ENCODE measurements at places on chromosomes 7 and 10.

- no peak for DNase-seq
These were observed 438.6 kb upstream of the GALNT17 start for GRCh38 chr7:70693321-70693685.

DNA sequence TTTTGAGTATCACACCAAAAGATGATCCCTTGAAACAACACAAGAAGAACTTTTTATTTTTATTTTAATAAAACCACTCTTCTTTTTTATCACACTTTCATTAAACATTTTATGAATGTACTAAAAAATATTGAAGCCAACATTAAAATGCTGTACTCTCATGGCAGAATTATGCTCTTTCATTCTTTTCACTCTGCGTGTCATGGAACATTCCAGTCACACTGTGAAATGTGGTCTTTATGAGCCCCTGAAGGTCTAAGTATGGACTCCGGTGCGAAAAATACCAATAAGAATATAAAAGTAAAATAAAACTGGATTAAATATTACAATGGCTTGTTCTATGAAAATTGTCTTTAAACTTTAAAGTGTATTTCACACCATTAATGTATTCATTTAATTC is 148.4 kb downstream of the TMEM26 start:
- no peak for DNase-seq

DNA sequence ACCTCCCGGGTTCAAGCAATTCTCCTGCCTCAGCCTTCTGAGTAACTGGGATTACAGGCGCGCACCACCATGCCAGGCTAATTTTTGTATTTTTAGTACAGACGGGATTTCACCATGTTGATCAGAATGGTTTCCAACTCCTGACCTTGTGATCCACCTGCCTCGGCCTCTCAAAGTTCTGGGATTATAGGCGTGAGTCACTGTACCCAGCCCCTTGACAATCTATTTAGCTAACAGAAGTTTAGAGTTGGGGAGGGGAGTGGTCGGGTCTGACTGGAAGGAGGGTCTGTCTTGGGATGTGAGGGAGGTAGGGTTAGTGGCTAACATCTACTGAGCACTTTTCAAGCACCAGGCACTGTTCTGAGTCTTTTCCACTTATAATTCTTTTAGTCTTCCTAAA is 27.0 kb upstream of the ZCCHC24 start:
- DNase-seq = no peak

- no peak for DNase-seq
These were observed 131.8 kb downstream of the ADK start for GRCh38 chr10:74282848-74283210.

DNA sequence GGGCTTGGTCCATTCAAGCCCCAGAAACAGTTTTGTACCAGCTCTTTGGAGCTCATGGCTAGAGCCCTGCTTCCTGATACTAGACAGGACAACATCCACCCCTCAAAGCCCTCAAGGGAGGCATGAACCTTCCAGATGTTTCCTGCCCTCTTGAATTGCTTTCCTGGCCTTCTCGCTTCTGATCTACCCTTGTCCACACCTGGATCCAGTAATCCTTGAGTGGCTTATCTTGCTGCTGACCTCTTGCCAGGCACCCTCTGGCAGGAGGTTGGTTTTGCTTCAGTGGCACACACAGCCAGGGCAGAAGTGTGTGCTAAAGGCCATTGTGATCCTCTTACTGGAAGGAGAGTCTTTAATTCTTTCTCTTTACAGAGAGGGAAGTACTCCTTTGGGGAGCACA is 495.8 kb downstream of the PLXNA4 start:
- no peak for DNase-seq

DNA sequence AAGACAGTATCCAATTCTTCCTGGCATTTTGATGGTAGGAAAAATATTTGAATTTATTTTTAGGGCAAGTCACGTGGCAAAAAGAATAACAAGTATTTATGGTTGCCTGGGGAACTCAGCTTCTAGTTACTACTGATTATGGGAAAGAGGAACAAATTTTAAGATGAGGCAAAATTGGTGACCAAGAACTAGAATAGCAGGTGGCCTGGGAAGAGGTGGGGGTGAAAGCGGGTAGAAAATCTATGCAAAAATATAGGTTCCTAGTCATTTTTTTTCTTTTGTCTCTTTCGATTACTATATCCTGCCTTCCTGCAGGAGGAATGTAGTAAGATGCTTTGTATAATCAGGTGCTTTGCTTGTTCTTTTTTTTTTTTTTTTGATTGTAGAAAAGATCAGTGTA is 27.8 kb downstream of the ENTPD1 start:
- DNase-seq = no peak

GRCh38 chr7:114943953-114944744 is 22.3 kb downstream of the MDFIC start:
- DNase-seq = no peak

GRCh38 chr10:35185260-35186034 is 58.8 kb downstream of the CREM start:
- no peak for DNase-seq

DNA sequence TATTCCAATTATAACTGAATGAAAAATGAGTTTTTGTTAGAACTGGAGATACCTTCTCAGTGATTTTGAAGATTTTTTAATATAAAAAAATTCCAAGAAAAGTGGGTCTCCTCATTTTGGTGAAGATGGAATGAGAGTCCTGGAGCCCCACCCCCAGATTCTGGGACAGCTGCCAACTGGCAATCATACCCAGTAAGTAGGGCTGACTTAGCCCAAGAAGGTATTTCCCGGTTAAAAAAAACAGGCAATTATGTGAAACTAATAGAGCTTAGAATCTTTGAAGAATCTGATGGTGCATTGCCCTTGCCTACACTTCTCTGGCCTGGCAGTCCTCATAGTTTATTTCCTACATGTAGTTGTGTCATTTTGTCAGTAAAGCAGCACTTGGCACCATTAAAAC is 52.8 kb upstream of the VWDE start:
- no peak for DNase-seq

- DNase-seq = no peak
These were observed 376.6 kb downstream of the RPS24 start for GRCh38 chr10:78410046-78410965.

GRCh38 chr10:56360583-56360966 is 484 bp downstream of the ZWINT start:
- peak; percentile 6 for DNase-seq

DNA sequence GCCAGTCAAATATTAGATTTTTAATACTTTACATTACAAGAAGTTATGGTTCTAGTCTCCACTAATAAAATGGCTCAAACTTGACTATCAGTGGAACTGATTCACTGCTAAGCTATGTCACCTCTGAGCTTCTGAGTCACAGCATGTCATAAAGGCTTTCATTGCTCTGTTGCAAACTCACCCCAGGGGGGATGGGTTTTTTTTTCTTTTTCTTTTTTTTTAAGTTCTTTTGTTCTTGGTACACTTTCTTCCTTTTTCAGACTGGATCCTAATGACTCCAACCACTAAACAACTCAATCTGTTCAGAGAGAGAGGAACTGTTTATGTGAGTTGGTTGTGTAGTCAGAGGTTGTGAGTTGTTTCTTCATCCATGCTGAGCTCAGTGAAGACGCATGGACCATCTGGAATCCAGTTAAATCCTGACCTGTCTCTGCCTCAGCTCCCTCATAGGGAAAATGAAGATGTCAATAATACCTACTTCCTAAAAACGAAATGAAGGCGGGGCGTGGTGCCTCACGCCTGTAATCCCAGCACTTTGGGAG is 11.0 kb downstream of the MYOF start:
- no peak for DNase-seq

DNA sequence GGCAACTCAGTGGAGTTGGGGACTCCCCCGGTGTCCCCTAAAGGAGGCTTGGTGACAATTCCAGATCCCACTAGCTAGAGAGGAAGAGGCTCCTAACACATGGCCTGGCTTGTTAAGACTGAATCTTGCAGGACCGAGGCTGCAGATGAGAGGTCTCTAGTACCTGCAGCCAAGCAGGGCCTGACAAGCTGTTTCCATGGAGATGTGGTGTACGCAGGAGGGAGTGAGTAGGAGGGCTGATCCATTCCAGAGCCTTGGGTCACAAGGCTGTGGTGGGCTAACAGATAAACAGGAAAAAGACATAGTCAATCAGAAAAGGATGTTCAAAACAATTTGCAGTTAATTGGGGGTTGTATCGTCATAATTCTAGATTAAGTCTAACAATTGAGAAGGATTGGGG is 77.3 kb upstream of the MKLN1 start:
- no peak for DNase-seq

DNA sequence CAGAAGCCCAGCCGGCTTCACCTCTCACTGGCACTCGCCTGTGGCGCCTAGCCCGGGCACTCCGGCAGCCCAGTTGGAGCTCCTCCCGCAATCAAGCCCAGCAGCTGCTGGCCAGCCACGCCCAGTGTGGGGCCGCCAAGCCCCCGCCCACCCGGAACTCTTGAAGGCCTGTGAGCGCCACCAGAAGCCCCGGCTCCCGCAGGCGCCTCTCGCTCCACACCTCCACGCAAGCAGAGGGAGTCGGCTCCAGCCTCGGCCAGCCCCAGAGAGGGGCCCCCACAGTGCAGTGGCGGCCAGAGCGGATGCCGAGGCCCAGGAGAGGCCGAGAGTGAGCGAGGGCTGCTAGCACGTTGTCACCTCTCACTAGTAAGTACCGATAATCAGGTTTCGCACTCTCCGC is 240.7 kb downstream of the TFEC start:
- DNase-seq = no peak

DNA sequence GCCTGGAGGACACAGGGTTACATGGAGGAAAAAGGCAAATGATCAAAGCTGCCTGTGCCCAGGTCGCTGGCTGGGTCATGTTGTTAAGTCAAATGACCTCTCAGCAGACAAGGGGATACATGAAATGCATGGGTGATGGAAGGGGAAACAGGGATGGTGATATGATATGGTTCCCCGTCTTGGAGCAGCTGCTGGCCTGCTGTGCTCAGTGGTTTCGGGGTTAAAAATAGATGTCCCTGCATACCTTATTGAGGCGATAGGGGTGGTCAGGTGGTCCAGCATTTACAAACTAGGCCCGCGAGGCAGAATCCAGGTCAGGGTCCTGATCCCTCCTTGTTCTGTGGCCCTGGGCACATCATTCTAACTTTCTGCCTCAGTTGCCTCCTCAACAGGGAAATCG is 157.2 kb downstream of the PRPF18 start:
- no peak for DNase-seq

- DNase-seq = no peak
These were observed 51.0 kb downstream of the BAMBI start for GRCh38 chr10:28728366-28728765.

GRCh38 chr7:102094316-102094650 is 192.4 kb upstream of the SH2B2 start:
- no peak for DNase-seq

DNA sequence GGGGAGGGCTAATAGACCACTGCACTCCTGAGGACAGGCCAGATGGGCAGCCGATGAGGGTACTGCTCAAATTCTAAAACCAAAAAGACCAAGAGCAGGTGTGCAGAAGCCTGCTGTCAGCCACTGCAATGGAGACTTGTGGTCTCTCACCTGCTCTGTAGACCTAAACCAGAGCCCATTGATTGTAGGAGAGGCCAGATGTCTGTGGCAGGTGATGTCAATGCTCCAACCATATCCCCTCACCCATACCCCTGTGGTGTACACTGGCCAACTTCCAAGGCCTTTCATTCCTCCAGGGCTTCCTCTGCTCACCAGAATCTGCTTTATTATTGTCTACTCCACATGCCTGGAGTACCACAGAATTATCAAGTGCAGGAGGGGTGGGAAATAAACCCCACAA is 116.9 kb upstream of the CHST15 start:
- no peak for DNase-seq

GRCh38 chr7:88358526-88358838 is 51.8 kb upstream of the STEAP4 start:
- DNase-seq = no peak

GRCh38 chr10:56142092-56142728 is 218.8 kb downstream of the ZWINT start:
- no peak for DNase-seq

DNA sequence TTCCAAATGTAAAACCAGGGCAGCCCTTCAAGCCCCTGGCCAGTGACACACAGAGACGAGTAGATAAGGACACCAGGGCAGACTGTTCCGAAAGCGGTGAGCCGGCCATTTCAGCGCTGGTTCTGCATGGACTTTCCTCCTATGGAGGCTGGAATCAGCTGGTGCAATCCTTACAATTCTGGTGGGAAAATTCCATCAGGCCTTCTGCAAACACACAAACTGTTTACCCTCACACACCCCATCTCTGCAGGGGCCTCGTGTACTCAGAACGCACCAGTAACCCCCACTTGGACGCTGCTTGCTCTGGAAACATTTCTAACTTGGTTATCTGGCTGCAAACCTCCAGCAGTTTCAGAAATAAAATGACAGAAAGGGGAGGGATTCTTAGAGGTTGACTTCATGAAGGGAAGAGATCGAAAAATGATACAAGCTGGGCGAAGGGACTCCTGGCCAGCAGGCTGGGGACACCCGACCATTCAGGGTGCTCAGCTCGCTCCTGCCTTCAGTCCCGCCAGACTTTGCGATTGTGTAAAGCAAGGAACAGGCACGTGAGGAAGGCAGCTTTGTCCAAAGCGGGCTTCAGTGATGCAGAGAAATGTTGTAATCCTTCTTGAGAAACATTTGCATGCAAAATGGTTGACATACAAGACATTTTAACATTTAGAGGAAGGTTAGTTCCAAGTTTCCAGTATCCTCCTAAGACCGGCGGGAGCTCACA is 19.7 kb upstream of the SHH start:
- no peak for DNase-seq

GRCh38 chr10:110200503-110200902 is 6.9 kb upstream of the MXI1 start:
- DNase-seq = no peak

DNA sequence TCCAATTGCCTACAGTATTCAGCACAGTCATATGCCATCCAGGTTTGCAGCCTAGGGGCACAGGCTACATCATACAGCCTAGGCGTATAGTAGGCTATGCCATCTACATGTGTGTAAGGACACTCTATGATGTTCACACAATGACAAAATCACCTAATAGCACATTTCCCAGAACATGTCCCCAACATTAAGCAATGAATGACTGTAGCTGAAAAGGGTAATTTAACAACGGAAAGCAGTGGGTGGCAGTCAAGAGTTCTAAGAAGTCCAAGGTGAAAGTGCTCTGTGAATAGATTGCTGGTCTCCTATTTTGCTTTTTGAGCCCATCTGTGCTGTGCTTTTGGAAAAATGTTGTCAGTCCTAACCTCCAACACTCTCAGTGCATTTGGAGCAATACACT is 162.6 kb downstream of the KLF6 start:
- DNase-seq = no peak

- DNase-seq = no peak
These were observed 110.8 kb downstream of the HIBADH start for GRCh38 chr7:27551803-27552400.

- no peak for DNase-seq
These were observed 2.7 kb upstream of the NRG3 start for GRCh38 chr10:81872206-81872862.

- DNase-seq = no peak
These were observed 70.3 kb upstream of the LRGUK start for GRCh38 chr7:134056816-134057215.
